ENCODE measurements at places on chromosomes 12 and 14.

DNA sequence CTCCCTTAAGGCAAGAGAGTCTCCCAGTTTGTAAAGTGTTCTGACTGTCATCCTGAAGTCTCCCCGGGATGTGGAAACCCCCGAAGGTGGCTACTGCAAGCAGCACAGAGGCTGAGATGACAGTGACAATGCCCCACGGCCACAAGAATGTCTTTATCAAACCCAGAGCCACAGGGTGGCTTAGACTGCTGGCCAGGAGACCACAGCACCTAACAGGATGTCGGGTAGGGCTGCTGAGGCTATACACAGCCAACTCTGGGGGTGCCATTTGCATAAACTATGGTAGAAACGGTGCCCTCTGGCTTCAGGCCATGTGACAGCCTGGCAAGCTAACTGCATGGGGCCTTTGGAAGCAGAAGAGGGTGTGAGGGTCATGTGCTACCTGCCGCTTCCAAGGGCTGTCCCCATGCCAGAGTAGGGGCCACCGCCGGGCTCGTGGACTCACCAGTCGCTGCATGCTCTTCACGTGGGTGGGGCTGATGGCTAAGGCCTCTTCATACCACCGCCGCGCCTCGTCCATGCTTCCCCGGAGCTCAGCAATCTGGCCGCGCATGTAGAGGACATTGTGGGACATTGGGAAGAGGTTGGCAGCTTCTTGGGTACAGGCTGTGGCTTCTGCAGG lies 180.9 kb downstream of the CALM1 start:
- DNase-seq: no peak

GRCh38 chr12:46223047-46223446 lies 45.8 kb downstream of the SLC38A1 start:
- DNase-seq: no peak

DNA sequence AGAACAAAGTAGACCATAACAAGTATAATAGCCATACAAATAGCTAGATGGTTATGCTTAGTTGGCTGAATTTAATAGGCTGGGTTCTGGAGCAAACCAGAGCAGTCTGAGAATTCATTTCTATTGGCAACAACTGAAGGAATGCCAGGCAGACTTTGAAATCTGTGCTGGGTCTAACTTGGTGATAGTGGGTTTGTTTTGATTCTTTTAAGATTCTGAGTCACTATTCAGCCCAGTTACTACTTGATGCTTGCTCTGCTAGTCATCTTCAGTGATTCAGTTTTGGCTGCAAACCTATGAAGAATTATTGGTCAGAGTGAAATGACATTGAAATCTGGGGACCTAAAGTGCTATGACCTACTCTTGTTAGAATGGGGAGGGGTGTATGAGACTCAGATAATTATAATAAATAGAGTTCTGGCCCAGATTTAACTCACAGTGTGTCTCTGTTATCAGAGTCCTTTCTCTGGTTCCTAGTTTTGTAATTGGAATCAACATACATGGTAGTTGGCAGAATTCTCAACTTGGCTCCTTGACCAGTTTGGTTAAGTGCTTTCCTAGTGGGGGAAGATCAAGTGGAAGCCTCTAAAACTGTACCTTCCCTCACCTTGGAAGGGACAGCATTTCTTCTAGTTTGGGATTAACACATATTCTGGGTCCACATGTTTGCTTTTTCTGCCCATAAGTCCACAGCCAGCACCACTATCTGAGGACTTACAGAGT lies 43.5 kb downstream of the MNAT1 start:
- DNase-seq: no peak

GRCh38 chr12:52168019-52168717 lies 23.6 kb downstream of the KRT80 start:
- no peak for DNase-seq

- DNase-seq: no peak
These were observed 7.4 kb downstream of the ACOT2 start for GRCh38 chr14:73576391-73576790.

DNA sequence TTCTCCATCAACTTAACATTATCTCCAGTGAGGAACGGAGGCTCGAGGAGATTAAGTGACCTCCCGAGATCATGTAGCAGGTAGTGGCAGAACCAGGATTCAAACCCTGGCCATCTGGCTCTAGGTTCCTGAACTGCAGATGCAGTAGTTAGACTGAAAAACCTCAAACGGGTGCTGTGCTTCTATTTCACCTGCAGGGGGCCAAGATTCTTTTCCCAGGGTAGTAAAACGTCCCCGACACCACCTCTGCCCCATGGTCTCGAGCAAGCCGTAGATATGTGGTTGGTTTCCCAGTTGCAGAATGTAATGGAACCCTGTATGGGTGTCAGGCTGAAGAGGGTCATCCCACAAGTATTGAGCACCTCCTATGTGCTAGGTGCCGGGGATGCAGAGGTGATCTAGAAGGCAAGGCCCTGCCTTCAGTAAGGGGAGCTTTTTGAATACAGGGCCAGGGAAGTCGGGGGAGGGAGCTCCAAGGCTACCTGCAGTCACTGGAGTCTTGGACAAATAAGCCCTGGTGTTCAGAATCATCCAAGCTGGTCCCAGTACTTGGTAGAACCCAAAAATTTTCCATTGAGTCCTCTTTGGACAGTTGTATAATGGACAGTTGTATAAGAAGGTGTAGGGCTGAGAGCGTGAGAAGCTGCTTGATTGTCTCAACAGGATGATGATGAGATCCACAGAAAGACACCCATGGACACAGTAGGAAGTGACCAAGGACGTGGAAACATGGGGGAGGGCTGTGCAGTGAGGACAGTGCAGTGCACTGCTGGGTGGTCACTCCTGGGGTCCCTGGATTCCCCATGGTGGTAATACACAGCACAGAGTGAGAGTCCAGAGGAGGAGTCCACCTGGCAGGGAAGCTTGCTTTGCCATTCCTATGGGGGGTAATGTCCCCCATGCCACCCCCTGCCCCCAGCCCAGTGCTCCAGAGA lies 197.2 kb downstream of the CHST11 start:
- DNase-seq: no peak

GRCh38 chr12:77151030-77151429 lies 85.7 kb upstream of the E2F7 start:
- DNase-seq: no peak

- no peak for DNase-seq
These were observed 131.3 kb upstream of the HIF1A start for GRCh38 chr14:61563880-61564617.

GRCh38 chr14:106187216-106187615 lies 660.8 kb downstream of the TMEM121 start:
- no peak for DNase-seq

DNA sequence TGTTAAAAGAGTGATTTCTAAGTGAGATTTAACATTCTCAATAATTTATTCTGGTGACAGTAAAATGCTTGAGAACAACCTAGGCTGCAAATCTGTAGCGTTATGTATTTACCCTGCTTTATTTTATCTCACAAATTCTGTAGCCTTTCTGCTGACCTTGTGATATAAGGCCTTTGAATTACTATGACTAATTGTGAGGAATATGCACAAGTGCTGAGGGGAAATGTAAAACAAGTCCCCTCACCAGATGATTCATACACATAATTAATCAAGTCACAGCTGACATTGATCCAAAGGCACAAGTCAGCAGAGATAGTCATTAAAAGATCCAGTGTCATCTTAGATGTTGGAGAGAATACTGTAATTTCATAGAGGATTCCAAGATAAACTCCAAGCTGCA lies 992.7 kb upstream of the USP15 start:
- no peak for DNase-seq
